ENCODE measurements at places on chromosomes 5 and 9. TPM values are rescaled to one million over a fixed set of nuclear protein-coding genes. Genes with fewer than 3 reads are reported as not detected.

FCN2 gene
- not detected for total RNA-seq

ENTPD2 gene
- 0.91 TPM for total RNA-seq

N4BP3 gene
- total RNA-seq = 1.1 TPM

RGS7BP gene
- not detected for total RNA-seq

VCAN gene
- total RNA-seq = 14.9 TPM

CCDC192 gene
- total RNA-seq = not detected

PHF24 gene
- total RNA-seq = 0.21 TPM

CDH6 gene
- 0.05 TPM for total RNA-seq

GRXCR2 gene
- not detected for total RNA-seq

UGT3A1 gene
- not detected for total RNA-seq

LRRC26 gene
- total RNA-seq = 1.5 TPM

CLIC3 gene
- total RNA-seq = 3.3 TPM

SLC6A3 gene
- total RNA-seq = 0.15 TPM

SLC1A1 gene
- total RNA-seq = 1.7 TPM

LCN15 gene
- total RNA-seq = not detected

PNPLA7 gene
- 0.61 TPM for total RNA-seq

GZMA gene
- not detected for total RNA-seq

PPP3R2 gene
- total RNA-seq = not detected

NOXA1 gene
- total RNA-seq = 1.7 TPM

IPPK gene
- total RNA-seq = 12.3 TPM

STC2 gene
- total RNA-seq = 73.3 TPM

PFN3 gene
- not detected for total RNA-seq

EPB41L4B gene
- 11.1 TPM for total RNA-seq

CACNA1B gene
- 0.04 TPM for total RNA-seq

SPINK7 gene
- total RNA-seq = not detected

TENT4A gene
- total RNA-seq = 19.4 TPM

IRX4 gene
- 0.42 TPM for total RNA-seq

SUSD3 gene
- total RNA-seq = 0.71 TPM

DIRAS2 gene
- 0.02 TPM for total RNA-seq

POU4F3 gene
- total RNA-seq = 0.13 TPM

MELK gene
- 75.9 TPM for total RNA-seq

PCA3 gene
- not detected for total RNA-seq

NUTM2G gene
- total RNA-seq = not detected

MSMP gene
- total RNA-seq = 0.31 TPM

MZB1 gene
- total RNA-seq = not detected

NTRK2 gene
- not detected for total RNA-seq

TXNDC8 gene
- not detected for total RNA-seq

TMEM215 gene
- total RNA-seq = not detected

GPBP1 gene
- total RNA-seq = 44.7 TPM

RNF183 gene
- 0.09 TPM for total RNA-seq

ASPN gene
- total RNA-seq = not detected

STPG3 gene
- not detected for total RNA-seq

RLN2 gene
- 0.24 TPM for total RNA-seq

FUT7 gene
- not detected for total RNA-seq

INSYN2B gene
- 0.73 TPM for total RNA-seq
